Colonic mucosa (tissue), 4 donors: ENCODE measurements at places on chromosomes 3 and 15.

DNA sequence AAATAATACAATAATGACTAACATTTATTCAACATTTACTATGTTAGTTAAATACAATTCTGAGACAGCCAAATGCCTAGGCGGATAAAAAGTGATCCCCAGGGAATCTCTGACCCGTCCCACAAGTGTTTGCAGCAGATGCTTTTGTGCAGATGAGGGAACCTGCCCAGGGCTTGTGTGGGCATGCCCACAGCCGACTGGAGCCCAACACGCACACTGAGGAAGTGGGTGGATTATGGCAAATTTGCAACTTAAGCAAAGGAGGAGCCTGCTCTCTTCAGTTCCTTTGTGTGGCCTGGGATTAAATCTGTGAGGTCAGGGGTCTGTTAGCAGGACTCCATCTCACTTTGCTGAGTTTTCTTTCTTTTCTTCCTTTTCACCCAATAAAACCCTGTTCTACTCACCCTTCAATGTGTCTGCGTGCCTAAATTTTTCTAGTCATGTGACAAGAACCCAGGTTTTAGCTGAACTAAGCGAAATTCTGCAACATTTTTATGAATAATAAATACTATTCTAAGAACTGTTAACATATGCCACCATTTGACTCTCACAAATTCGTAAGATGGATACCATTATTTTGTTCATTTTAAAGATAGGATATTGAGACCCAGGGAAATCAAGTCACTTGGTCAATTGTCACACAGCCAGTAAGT, 13.9 kb upstream of the RTP1 start:
- no peak for DNase-seq

DNA sequence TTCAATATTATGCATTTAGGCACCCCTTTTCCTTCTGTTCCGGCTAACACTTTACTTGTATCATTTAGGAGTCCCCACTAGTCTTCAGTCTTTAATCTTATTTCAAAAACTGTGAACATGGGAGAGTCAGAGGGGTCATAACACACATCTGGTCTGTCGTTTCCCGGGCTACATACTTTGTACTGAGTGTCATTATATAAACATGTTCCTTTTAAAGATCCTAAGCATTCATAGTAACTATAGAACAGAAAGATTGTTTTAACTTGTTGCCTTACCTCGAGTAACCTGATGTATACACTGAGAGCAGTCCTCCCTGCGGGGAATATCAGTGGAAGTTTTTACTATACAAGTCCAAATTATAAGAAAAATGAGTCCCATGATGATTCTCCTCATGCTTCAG, 78.2 kb upstream of the VEPH1 start:
- DNase-seq, result no peak

DNA sequence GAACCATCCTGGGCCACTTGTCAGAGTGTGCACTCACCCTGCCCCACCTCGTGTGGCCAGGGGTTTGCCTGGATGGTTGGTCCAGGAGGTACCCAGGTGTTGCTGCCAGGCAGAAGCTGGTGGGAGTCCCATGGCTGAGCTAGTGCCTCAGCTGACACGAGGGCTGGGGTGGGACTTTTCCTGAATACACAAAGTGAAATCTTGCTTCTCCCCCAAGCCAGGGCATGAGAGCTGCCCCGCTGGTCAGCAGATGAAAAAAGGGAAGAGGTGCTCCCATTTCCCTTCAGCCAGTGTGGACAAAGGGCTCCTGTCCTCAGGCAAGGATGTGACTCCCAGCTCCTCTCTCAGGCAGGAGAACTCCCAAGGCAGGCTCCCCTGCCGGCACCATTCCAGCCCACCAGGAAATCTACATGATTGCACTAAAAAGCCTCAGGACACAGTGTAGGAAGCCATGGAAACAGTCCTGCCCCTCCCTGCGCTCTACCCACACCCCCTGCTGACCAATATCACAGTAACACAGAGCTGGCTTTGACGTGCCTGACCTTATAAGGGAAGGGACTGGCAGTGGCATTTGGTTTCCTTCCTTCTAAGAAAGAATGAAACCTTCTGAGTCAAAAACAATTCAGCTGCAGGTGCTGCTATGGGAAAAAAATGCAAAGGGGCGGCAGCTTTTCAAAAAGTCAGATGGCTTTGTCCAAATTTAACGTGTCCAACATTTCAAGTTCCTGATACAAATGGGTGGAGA, 33.9 kb downstream of the MYO5C start:
- peak; percentile 33 for DNase-seq

DNA sequence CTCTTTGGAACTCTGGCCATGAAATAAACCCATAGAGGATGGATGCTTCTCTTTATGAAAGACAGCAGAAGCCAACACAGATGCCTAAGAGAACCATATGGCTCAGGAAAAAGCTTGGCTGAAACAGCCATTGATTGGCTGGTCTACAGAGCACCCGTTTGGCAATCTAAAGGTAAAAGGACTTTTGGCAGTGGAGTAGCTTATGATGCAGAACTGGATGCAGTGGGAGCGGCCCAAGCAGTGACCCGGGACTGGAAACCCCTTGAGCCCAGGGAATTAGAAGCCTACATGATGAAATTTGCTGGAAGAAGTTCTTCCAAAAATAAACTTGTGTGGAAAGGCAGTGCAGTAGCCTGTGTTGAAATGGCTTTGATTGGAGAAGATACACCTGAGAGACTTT, 360.2 kb downstream of the NR2F2 start:
- DNase-seq, result no peak

DNA sequence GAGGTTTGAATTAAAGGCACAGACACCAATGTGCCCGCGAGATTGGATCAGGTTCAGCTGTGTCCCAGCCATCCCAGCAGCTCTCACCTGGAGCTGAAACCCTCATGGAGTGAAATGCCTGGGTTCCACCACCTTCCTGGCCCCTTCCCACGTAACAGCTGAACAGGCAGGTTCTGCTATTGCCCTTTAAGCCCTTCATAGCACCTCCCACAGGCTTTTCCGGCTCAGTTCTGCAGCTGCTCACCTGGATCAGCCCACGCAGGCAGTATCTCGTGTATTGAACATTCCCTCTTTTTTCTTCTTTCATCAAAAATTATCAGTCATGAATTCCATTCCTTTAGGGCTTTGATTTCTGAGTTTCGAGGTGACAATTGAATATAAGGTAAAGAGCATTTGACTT, 129.8 kb downstream of the SLC9A9 start:
- no peak for DNase-seq
